ENCODE measurements at places on chromosomes 7 and 10.

GRCh38 chr10:42111076-42111475 is 527.3 kb downstream of the ZNF33B start:
- no peak for DNase-seq

GRCh38 chr10:76106611-76107010 is 675.2 kb downstream of the LRMDA start:
- DNase-seq = peak; percentile 29

DNA sequence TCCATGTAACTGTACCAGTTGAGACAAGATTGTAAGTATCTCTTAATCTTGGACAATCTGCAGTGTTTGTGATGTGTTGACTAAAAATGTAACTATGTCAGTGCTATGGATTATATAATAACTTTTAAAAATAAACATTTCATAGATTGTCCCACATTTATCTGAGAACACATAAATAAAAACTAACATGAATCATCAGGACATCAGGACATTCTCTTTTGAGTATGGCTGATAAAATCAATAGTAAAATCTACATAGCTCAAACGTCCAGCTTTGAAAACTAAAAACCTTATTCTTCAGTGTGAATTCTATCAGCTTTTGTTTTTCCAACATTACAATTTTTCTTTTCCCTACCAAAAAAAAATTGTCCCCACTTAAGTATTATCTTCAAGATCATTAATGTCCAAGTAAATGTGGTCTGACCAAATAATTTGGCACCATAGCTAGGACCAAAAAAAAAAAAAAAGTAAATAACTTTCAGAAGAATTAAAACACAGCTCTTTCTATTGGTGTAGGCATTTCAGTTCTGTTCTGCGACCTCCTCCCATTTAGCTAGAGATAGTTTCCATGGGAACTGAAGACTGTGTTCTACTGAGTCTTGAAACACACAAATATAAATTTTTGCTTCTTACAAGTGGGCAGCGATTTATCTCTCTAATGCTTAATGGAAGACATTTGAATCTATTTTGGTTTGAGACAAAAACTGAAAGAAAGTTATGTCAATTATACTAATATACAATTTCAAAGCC is 123.0 kb upstream of the SGCE start:
- DNase-seq = no peak

DNA sequence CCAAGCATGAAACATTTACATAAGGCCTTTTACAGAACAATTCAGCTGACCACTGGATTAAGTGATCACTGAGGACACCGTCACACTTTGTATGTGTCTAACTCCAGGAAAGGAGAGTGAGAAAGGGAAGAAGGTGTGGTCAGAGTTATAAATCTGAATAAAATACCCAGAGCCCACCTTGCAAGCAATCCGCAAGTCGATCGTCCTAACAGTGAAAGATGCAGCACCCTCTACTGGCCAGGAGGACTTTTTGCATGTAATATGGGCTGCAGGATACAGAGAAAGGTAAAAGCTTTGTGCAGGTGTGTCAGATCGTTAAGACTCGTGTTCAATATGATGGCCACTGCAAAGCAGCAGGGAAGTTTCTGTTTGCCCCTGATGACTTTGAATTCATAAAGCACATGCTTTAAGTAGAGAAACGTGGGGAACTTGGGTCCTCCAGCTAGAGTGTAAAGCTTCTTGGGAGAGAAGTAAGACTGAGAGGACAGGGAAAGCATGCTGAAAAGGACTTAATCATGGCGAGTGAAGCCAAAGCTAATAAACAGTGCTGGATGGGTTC is 68.5 kb upstream of the BMPER start:
- DNase-seq = no peak

DNA sequence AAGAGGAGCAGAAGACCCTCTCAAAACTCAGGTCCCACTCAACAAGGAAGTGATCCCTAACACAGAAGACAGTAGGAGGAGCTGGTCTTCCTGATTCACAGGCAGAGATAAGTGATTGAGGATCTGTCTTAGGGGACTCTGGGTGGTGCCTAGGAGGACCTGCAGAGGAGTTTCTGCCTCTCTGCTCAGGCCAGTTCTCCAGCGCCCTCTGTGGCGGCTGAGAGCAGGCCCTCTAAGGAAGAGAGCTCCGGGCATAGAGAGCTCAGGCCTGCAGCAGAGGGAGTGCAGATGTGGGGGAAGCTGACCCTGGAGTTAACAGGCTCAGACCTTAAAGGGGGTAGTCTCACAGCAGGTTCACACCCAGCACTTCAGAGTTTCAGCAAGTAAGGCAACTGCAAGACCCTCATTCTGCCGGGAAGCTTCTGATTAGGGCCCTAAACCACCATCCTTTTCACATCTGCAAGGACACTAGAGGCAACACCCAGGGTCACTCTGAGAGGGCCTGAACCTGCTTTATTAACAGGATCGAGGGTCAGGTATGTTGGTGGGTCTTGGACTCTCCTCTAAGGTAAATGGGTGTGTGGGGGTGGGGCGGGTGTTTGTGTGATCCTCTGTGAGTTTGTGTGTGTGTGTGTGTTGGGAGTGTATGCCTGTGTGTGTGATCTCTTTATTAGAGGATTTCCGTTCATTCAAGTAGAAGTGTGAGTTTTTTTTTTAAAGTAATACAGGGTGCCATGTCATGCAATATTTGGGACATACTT is 57.6 kb upstream of the TARP start:
- peak; percentile 78 for DNase-seq

- peak; percentile 42 for DNase-seq
Observed at GRCh38 chr7:30240106-30240800, 44.1 kb upstream of the ZNRF2 start.

GRCh38 chr7:102273749-102274712 is 12.6 kb upstream of the SH2B2 start:
- DNase-seq = no peak

DNA sequence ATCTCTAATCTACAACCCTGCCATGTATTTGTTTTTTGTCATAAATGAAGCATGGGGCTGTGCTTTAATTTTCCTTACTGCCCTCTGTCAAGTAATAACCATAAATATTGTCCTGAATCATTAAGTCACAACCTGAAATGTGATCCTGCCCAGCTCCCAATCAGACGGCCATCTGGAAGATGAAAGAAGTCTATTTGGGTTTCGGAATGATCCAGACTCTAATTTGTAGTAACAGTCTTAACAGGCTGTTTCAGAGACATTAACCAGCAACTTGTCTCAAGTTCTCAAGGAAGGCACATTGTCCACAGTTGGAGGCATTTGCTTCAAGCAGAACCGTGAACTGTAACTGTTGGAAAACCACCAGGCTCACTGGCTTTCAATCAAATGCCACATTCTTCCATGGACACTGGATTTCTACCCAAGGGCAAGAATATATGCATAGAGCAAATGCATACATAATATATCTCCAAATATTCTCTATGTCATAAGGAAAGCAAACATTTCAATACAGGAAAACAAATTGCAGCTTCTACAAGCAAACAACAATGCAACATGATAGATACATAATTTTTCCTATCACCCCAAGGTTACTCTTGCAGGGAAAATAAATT is 405.2 kb upstream of the NPVF start:
- no peak for DNase-seq

DNA sequence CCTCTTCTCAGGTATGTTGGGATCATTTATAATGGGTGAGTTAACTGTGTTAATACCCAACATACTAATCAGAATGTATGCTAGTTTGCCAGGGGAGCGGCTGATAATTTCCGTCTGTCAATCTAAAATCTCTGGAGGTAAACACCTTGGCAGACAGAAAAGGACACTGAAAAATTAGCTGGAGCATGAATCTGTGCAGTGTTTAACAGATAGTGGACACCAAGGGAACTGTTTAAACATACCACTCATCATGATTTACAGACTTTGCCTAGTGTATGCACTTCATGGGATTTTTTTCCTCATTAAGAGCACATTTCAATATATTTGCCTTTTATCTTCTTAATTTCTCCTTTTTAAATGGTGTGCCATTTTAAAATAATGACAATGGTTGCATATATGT is 68.2 kb downstream of the SLC13A1 start:
- DNase-seq = no peak

- DNase-seq = no peak
Observed at GRCh38 chr7:22841954-22842353, 19.3 kb upstream of the TOMM7 start.

DNA sequence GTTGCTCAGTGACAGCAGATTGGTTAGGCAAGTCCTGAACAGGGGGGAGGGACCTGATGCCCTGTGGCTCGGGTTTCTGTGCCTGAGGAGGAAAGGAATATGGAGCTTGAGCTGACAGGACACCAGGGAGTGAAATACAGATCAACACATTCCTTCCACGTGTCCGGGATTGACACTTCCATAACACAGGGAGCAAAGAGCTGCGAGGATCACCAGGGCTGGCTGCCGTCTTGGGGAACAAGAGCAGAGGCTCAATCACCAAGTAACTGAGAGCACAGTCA is 36.7 kb upstream of the EFCAB10 start:
- DNase-seq = no peak

- DNase-seq = no peak
Observed at GRCh38 chr10:69484736-69485135, 33.5 kb downstream of the TSPAN15 start.

GRCh38 chr10:103550229-103550628 is 56.7 kb downstream of the NEURL1 start:
- DNase-seq = no peak

DNA sequence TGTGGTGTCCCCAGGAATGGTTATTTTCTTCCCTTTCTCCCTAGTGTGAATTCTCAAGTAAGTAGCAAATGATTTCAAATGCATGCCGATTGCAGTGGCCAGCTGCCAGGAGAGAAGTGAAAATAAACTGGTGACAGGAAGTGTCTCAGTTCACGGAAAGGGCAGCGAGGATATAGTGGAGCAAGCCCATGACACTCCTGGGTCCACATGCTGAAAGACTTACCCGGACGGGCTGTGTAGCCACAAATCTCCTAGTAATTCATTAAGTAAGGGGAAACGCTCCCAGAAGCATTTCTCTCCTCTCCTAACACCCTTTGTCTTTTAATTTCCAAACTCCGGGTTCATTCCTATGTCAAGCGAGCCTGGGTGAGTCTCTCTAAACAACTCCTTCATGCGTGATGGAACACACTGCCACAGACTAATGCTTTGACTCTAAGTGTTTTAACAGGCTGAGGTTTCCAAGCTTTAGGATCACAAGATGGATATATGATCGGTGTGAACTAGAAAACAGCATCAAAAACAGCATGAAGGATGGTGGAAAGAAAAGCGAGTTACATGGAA is 125.6 kb downstream of the CYP26A1 start:
- DNase-seq = peak; percentile 92

DNA sequence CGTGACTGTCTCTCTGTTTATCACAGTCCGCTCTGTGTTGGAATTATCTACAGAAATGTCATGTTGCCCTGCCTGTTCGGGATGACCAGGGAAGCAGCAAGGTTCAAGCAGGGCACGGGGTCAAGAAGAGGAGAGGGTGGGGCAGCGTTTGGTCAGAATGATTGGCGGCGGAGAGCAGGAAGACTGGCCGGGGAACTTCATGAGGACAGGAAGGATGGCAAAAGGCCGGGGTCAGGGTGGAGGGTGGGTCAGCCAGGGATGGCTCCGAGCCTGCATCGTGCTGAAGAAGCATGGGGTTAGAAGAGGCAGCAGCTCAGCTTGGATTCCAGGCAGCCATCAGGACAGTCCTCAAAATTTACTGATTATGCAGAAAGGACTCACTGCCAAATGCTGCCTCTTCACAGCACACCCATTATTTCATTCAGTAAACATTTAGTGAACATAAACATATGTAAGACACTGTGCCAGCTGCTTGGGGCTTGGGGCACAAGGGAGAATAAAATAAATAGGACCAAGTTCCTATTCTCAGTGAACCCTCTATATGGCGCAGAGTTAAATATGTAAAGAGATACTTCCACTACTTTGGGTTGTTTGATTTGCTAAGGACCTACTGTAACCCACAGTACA is 42.8 kb downstream of the WNT2 start:
- no peak for DNase-seq

- DNase-seq = no peak
Observed at GRCh38 chr10:119207713-119208552, 562 bp downstream of the GRK5 start.

GRCh38 chr7:99296471-99296870 is 23.8 kb downstream of the MYH16 start:
- DNase-seq = no peak

DNA sequence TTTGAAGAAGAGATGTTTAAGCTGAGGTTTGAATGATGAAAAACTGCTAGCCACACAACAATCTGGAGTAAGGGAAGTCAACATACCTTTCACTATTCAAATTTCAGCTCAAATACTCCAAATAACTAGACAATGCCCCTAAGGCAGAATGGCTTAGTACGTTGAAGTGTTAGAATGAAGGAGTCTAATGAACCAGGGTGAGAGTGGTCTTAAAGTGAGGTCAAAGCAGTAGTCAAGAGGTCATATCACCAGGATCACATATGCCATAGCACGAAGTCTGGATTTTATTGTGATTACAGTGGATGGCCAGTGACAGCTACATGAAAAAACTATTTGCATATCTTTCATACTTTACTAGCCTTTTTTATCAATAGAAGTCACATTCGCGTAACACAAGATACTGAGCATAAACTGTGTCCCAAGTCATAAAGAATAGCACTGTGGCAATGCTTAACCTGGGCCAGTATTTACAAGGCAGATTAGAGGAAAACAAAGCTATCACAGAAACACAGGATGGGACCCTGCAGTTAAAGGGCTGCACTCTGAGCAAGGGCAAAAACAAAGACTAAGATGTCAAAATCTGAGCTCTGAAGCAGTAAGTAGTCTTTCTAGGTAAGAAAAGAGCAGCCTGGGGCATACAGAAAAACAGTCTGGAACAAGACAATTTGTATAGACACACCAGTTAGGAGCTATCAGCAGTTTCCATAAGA is 61.5 kb downstream of the HYCC1 start:
- DNase-seq = no peak
